ENCODE measurements at places on chromosomes 3 and 15.

DNA sequence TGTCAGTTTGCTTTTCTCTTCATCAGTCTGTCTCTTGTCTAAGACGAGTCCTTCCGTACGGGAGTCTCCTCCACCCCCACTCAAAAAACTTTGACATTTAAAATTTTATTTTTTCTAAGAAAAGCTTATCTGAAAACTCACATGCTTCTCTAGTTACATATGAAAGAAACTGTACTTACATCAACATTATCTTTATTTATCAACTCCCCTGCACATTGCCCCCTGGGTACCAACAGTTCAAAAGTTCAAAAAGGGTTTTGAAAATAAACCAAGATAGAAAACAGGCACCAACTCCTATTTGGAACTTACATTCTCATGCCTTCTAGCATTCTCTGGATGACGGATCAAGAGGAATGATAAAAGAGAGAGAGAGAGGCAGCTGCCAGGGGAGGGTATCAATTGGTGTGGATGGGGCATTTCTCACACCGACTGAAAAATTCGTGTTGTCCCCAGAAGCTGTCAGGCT, 182.5 kb downstream of the FOXP1 start:
- no peak for DNase-seq

DNA sequence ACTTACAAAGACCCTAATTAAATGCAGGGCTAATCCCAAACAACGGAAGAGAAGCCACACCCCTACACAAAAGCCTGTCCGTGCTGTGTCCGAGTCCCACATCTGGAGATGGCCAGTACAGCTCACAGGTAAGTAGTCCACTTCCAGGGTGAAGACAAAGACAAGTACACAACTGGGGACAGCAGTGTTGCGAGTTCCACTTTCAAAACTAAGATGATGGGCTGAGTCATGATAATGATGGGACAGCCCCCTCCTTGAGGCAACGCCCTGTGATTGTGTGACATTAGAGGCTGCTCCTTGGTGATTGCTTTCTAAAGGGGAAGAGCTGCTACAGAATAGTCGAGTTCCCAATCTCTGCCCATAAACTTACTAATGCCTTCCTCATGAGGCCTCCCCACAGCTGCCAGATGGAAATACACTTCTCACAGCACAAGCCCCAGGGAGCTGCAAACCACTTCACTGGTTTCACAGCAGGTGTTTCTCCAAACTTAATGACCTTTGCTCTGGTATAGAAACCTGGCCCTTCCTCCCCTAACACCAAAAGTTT, 27.6 kb downstream of the RFT1 start:
- no peak for DNase-seq

GRCh38 chr15:75164625-75165350, 36.9 kb upstream of the C15orf39 start:
- no peak for DNase-seq

GRCh38 chr3:82743196-82743595, 981.8 kb upstream of the GBE1 start:
- DNase-seq: no peak

DNA sequence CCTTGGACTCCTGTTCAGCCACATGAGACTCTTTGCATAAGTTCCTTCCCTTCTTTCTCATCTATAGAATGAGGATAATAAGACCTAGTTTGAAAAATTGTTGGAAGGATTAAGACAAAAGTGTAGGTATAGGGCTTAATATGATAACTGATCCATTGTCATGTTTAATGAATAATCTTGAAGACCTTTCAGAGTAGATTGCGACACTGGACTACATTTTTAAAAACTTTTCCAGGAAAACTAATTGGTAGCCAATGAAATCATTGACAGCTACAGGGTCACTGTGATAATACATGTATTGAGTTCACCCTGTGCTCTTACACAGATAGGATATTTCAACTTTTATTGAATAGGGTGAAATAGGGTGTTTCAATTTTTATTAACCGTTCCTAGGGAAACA, 78.5 kb upstream of the FBN1 start:
- DNase-seq: no peak

- DNase-seq: no peak
Measured at GRCh38 chr3:116087426-116087825, 357.9 kb downstream of the LSAMP start.

DNA sequence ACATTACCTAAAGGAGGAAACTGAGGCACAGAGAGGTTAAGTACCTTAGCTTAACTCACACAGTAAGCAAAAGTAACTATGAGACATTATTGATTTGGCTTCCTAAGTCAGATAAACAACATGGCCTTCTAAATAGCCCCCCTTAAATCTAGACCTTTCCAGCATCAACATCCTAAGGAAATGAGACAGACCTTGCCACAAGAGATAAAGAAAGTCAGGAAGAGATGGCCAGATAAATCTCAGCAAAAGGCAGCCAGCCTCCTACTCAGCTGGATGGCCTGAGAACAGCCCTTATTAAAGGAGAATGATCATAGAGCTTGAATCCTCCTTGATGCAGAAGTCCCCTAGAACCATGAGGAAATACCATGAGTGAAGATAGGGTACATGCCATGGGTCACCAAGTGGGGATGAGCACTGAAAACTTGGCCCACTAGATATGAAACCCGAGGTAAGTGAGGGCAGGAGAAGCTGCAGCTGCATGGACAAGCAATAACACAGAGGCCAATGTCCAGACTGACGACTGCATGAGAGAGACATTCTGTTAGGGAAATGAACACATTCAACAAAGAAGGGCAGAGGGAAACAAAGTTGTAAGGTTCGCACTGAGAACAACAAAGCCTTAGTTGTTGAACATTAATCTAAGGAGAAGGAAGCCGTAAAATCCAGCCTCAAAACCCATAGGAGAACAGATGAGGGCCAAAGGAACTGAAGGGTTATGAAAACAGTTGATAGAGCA, 69.6 kb downstream of the ZIC4 start:
- no peak for DNase-seq

DNA sequence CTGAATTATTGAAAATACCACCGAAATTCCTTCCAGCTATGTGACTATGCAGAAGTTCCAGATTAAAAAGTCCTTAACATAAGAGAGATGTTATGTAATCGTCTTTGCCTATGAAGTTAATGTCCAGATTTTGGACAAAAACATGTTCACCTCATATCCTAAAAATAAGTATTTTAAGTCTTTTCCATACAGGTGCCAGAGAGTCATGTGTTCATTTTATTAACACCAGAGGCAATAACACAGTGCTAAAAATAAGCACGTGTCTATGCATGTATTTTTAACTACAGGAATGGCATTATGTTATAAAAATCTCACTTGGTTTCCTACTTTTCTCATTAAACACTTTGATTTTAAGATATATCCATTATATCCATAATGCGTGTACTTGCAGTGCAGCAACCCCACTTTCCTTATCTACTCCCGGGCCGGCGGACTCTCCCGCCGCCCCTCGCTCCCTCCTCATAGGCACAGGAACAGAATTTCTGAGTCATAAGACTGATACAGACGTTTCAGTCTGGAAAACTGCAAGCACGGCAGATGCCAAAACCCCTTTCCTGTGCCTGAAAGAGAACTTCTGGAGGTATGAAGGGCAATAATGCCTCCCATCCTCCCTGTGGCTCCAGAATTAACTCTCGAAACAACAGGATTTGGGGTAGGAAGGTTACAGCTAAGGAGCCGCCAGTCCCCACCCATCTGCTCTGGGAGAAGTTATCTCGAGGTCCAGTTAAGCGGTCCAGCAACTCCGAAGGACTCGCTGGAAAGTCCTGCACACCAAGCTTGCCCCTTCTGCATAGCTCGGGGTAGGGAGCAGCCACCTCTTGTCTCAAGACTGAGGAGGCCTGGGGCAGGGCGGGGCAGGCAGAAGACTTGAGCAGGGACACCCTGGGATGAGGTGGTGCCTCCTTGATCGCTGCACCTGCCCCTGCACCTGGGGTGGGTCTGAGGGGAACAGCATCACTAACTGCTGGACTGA, 22.3 kb upstream of the PSTPIP1 start:
- DNase-seq: no peak

DNA sequence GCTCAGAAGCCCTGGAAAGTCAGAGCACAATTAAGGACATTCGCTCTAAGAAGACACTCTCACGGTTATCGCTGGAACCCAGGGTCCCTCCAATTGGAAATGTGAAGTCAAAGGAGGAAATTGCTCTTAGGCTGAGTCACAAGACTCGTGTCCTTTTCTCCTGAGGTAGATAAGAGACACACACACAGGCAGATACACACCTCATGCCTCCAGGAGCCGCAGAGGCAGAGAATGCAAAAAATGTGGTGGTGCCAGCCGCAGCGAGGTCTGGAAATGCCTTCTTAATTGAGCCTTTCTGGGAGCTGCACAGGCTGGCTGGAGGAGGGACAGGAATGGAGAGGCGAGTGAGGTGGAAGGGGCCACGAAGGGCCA, 189.3 kb downstream of the OPA1 start:
- no peak for DNase-seq

- DNase-seq: no peak
Measured at GRCh38 chr3:112020674-112021085, 13.9 kb upstream of the TMPRSS7 start.

GRCh38 chr3:194632226-194632808, 902 bp downstream of the TMEM44 start:
- DNase-seq: peak; percentile 67

GRCh38 chr3:39184081-39184967, 8.1 kb downstream of the XIRP1 start:
- DNase-seq: no peak

GRCh38 chr3:62414786-62415185, 41.4 kb upstream of the FEZF2 start:
- no peak for DNase-seq

GRCh38 chr15:28107111-28107903, 8.2 kb upstream of the OCA2 start:
- peak; percentile 72 for DNase-seq

DNA sequence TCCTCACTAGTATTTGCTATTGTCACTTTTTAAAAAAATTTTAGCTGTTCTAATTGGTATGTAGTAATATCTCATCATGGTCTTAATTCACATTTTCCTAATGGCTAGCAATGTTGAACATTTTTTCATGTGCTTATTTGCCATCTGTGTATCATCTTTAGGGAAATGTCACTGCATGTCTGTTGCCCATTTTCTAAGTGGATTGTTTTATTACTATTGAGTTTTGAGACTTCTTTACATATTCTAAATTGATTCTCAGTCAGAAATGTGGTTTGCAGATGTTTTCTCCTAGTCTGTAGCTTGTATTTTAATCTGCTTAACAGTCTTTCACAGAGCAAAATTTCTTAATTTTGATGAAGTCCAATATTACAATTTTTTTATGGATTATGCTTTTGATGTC, 33.6 kb upstream of the SEC22A start:
- DNase-seq: no peak

- DNase-seq: no peak
Measured at GRCh38 chr3:158492685-158493084, 78.3 kb upstream of the MLF1 start.

DNA sequence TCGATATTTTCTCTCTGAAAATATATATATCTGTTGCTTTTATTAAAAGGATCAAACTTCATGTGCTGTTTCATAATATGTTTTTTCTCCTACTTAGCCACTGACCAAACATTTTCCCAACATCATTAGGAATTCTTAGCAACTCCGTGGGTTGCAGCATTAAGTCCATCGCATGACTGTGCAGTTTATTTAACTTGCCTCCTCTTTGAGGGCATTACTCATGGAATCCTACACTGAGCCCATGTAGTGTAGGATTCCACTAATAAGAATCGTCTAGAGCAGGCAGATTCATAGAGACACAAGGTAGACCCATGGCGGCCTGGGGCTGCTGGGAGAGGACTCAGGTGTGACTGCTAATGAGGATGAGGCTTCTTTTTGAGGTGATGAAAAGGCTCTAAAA, 49.3 kb downstream of the CMTM6 start:
- no peak for DNase-seq

DNA sequence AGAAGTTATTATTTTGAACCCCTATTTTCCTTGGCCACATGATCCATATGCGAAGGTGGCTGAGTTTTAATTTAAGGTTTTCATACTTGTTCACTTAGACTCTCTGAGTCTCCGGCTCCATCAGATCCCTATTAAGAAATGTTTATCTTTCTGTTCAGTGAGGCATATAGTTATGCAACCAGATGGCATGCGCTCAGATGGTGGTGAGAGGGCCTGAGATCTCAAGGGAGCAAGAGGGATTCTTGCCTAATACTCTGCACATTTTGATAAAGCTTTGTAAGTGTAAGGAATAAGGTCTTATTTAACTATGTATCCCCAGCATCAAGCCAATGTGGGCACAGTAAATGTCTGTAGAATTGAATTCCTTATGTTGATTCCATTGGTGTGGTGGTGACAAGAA, 78.9 kb upstream of the DPH6 start:
- no peak for DNase-seq

GRCh38 chr3:178593786-178594185, 57.5 kb downstream of the KCNMB2 start:
- no peak for DNase-seq

GRCh38 chr3:147367676-147368075, 38.7 kb downstream of the ZIC4 start:
- DNase-seq: no peak

GRCh38 chr3:155525324-155525833, 219.5 kb downstream of the PLCH1 start:
- DNase-seq: no peak
